ENCODE measurements at places on chromosomes 3 and 15.

DNA sequence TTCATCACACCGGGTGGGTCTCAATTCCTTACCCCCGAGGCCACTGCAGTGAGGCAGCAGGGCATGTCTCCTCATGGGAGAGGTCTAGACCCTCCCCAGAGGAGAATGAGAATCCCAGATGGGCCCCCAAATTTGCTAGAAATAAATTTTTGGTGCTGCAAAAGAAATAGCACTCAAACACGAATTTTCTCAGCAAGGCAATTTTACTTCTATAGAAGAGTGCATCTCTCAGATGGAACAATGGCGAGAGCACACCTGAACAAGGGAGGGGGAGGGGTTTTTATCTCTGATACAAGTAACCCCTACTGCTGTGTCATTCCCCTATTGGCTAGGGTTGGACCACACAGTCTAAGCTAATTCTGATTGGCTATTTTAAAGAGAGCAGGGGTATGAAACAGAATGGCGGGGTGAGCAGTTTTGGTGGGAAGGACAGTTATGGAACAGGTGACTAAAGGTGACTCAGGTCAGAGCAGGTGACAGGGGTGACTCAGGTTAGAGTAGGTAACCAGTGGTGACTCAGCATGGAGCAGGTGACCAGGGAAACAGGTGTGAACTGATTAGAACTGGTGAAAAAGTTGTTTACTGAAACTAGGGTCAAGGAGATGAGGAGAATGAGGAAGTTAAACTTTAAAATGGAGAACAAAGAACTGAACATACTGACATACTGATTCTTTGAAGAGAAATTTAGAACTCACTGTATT lies 93.0 kb upstream of the WNT7A start:
- DNase-seq: no peak

DNA sequence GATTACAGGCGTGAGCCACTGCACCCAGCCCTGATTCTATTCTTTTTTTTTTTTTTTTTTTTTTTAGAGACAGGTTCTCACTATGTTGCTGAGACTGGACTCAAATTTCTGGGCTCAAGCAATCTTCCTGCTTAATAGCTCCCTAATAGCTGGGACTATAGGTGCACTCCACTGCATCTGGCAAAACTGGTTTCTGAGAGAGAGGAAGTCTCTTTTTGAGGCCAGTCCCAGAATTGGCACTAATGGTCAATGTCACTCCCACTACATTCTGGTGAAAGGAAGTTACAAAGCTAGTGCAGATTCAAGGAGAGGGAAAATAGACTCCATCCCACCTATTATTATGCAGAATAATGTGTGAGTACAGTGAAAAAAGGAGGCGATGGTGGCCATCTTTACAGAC lies 5.8 kb upstream of the TGFBR2 start:
- no peak for DNase-seq

DNA sequence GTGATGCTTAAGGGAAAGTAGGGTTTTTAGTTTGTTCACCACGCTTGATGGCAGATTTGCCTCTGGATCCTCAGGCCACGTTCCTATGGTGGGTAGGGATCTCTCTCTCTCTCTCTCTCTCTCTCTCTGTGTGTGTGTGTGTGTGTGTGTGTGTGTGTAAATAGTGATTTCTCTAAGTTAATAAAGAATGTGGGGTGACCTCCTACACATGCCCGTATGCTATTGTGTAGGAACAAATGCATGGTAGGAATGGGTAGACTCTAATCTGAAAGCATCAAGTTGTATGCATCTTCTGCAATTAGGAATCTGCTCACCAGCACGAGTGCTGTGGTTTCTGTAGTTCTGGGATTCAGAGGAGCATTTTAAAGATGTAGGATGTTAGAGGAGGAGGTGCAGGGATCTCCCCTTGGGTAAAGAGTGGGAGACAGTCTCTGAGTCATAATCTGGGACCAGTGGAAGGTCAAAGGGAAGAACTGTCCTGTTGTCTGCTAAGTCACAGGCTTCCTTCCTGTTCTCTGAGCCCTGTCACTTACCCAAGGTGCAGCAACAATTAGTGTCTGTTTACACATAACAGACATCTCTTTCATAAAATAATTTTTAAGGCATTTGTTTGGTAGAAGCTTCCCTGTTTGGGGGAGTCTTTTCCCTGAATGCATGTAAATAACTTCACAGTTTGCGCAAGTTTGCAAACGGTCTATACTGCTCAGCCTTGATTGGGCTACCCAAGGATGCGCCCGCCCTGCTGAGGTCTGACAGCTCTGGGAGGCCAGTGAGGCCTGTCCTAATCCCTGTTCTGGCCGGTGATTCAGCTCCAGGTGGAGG lies 139.8 kb downstream of the IGF1R start:
- DNase-seq: peak; percentile 32

- no peak for DNase-seq
Observed at GRCh38 chr15:67931861-67932260, 92.0 kb upstream of the RNU6-1 start.

- DNase-seq: no peak
Observed at GRCh38 chr3:53956586-53956985, 64.9 kb upstream of the SELENOK start.

DNA sequence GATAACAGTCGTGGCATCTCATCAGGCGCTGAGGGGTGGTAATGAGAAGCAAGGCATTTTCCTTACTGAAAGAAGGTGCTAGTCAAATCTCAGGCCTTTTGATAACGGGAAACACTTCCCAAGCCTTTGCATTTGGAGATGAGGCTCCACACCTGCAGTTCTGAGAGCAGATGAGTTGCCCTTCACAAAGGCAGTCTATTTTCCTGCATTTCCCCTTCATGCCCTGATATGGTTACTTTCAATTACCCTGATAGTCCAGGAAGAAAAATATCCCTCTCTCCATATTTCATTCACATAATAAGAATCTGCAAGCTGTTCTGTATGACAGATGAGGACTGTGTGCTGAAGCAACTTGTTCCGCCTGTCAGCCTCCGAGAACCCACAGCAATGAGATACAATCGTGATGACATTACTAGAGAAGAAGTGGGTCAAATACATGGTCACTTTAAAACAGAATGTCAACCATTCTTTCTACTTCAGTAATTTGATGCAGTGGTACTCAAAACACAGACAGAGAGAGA lies 25.0 kb downstream of the FHIT start:
- DNase-seq: no peak

DNA sequence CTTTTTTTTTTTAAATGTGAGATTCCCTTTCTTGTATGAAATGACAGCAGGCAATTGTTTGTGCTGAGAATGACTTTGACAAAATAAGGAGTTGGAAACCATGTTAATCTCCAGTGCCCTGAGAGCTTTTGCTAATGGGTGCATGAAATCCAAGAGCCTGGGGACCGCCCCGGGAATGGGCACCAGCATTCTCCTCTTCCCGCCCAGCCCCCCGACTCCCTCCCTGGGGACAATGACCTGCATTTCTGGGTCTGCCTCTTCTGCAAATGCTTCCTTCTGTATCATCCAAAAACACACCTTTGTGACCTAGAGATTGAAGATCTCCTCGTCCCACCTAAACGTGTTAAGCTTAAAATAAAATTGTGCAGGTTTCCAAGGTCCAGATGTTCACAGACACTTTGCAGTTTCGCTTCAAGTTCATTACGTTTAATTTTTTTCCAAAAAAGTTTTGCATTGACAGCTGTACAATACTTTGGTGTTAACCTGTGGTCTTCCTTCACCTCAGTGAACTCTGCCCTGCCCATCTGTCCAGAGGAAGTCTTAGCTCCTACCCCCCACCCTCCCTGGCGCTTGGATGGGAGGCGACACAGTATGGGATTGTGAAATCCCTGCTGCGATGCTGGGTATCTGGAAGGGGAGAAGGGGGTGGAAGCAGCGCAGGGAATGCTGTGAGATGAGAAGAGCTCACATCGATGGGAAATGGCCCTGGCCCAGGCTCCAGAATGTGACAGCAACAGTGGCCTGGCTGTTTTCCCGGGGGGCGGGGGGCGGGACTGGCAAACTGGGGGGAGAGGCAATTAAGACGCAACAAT lies 50.1 kb downstream of the TLE3 start:
- DNase-seq: no peak

DNA sequence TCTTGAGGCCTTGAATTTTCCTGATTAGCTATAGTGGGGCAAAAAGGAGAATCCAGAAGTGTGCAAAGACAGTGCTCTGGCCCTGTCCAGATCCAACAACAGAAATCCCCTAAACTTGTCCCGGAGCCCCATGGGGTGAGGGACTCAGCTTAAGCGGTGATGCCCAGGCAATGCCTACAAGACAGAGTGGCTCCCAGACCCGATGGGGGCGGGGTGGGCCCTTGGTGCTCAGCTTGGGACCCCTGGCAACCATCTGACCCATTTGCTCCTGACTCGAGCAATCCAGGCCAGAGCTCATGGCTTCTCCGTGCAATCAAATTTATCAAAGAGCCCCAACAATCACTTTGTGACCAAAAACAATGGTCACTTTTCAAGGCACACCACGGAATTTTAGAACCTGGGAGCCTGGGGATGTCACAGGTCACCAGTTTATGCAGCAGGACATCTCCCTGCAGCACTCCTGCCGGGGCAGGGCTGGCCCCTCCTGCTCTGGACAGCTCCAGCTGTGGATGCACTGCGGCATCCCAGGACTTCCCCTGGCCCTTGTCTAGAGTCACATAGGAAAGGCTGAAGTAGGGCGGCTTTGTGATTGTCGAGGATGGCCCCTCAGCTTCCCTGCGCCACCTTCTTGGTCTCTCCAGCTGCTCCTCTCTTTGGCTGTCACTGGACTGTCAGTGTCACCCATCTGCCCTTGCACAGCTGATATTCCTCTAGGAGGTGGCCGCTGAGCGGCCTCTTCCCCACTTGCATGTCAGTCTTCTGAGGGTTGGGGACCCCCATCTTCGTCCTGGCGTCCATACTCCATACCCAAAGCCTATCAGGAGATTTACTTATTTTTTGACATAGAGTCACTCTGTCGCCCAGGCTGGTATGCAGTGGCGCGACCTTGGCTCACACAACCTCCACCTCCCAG lies 28.4 kb downstream of the RGMA start:
- no peak for DNase-seq

DNA sequence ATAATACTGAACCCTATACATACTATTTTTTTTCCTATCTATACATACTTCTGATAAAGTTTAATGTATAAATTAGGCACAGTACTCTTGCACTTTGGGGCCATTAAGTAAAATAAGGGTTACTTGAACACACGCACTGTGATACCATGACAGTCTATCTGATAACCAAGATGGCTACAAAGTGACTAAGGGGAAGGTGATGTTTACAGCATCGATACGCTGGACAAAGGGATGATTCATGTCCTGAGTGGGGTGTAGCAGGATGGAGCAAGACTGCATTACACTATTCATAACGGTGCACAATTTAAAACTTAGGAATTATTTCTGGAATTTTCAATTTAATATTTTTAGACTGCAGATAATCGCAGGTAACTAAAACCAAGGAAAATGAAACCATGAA lies 30.0 kb upstream of the SLC2A2 start:
- no peak for DNase-seq

GRCh38 chr3:54916732-54917131 lies 11.1 kb downstream of the LRTM1 start:
- DNase-seq: no peak

- DNase-seq: peak; percentile 41
Observed at GRCh38 chr3:134211797-134212196, 38.9 kb downstream of the RYK start.

DNA sequence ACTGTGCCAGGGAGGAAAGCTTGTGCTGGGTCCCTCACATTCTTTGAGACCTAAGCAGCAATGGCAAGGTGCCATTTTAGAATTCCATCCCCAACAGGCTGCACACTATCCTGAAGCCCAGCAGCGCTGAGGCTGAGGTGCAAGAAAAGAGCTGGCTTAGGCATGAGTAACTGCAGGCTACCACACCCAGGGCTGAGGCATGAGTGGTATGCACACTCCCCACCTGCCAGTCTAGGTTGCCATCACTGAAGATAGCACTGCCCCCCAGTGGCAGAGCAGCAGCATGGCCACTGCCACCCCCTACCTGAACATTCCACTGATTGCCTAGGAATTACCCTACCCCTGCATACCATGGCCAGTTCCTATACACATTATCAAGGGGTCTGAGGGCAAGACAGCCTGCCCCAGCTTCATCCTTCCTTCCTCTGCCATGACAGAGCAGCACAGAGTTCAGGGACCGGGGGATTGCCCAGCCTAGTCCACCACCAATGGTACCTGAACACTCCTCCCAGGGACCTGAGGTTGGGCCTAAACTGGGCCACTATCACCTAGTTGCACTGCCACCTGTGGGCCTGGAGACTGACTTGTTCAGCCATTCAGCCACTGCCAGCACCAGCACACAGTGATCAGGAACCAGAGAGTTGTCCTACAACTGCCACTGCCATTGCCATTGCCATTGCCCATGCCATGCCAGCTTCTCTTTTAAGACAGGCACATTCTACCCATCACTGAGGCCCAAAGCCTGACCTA lies 129.8 kb downstream of the SATB1 start:
- DNase-seq: peak; percentile 92

DNA sequence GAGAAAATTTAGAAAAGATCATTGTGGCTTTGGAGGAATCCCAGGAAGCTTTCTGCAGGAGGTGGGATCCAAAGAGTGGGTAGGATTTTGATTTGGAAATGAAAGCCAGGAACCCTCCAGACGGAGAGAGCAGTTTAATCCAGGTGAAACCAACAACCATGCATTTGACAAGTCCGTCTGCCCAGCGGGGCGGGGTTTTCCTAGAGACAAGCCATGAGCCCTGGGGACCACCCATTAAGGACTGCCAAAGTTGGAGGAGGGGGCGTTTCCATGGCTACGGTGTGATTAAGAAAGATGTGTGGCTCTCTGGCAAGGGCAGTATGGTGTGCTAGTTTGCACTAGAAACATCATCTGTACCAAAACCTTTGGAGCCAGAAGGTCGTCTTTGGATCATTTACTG lies 53.4 kb downstream of the SRGAP3 start:
- DNase-seq: no peak

All from SW480 (cell line).